ENCODE measurements at places on chromosomes 11 and 22. TPM values are rescaled to one million over a fixed set of nuclear protein-coding genes. Genes with fewer than 3 reads are reported as not detected.
A peak's percentile ranks its signal among the peaks of the same experiment; 100 is the strongest.

DNA sequence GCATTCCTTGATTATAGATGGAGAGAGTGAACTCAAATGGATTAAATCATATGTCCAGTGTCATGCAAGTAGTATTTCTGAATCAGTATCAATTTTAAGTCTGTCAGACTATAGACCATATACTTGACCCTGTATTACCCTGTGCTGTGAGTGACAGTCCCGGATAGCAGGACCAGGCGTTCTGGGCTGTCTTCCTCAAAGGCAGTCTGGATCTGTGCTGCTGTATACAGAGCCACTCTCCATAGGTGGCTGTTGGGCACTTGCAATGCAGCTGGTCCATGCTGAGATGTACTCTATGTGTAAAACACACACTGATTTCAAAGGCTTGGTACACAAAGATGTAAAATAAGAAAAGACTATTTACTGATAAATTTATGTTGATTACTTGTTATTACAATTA is 294.3 kb downstream of the OPCML start:
- no peaks in the 10 kb centered on the region for H3K36me3 ChIP-seq
- DNase-seq, result no peak
- no peaks in the 10 kb centered on the region for H3K27me3 ChIP-seq
- no peak overlapping the region for H3K4me3 ChIP-seq

DNA sequence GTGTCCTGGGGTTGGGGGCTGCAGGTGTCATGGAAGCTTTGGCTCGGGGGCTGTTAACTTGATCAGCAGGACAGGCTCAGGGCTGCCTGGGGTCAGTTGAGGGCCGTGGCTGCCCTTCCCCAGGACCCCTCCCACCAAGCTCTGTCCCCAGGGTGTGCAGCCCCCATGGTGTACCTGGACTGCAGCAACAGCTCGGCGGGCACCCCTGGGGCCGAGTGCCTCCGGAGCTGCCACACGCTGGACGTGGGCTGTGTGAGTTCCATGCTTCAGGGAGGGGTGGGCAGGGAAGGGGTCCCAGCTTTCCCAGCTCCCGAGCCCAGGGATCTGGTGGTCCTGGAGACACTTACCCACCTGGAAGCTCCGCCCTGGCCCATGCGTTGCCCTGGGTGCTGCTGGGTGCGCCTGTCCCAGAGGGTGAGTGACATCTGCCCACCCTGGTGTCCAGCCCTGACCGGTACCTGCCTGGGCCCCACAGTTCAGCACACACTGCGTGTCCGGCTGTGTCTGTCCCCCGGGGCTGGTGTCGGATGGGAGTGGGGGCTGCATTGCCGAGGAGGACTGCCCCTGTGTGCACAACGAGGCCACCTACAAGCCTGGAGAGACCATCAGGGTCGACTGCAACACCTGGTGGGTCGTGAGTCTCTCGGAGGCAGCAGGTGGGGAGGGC is 11.3 kb downstream of the MUC5B start:
- no peaks in the 10 kb centered on the region for H3K4me1 ChIP-seq
- H3K36me3 ChIP-seq, result no peaks in the 10 kb centered on the region
- no peak overlapping the region for H3K4me3 ChIP-seq
- no peaks in the 10 kb centered on the region for H3K27me3 ChIP-seq
- peak; percentile 12 for DNase-seq
- H3K27ac ChIP-seq, result no peak overlapping the region

GRCh38 chr22:20970939-20971657 is 4.0 kb downstream of the AIFM3 start:
- no peak for DNase-seq
- no peak overlapping the region for H3K4me3 ChIP-seq
- H3K4me1 ChIP-seq, result no peaks in the 10 kb centered on the region
- no peaks in the 10 kb centered on the region for H3K27me3 ChIP-seq

DNA sequence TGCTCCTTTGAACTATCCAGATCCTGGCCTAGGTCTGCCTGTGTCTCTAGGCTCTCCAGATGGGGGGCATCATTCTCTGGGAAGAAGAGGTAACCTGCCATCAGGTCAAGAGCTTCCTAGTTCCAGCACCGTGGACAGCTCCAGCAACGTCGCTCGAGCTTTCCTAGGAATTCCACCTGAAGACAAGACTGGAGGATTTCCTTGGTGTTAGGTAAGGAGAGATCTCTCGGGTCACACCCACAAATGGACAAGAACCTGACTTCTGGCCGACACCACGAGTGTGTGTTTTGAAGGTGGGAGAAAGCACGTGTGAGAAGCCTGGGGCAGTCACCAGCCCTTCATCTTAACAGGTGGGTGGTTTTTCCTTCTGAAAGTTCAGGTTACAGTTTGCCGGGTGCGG is 1.2 kb downstream of the PRG3 start:
- no peaks in the 10 kb centered on the region for H3K4me1 ChIP-seq
- H3K27me3 ChIP-seq, result peaks cover 5% of the 10 kb centered on the region
- no peak overlapping the region for H3K4me3 ChIP-seq
- no peak for DNase-seq
- no peak overlapping the region for H3K27ac ChIP-seq
- no peaks in the 10 kb centered on the region for H3K36me3 ChIP-seq

- H3K36me3 ChIP-seq, result no peaks in the 10 kb centered on the region
- H3K27me3 ChIP-seq, result no peaks in the 10 kb centered on the region
- no peaks in the 10 kb centered on the region for H3K4me1 ChIP-seq
Observed at GRCh38 chr11:80726236-80726635, 1285.4 kb upstream of the TENM4 start.

DNA sequence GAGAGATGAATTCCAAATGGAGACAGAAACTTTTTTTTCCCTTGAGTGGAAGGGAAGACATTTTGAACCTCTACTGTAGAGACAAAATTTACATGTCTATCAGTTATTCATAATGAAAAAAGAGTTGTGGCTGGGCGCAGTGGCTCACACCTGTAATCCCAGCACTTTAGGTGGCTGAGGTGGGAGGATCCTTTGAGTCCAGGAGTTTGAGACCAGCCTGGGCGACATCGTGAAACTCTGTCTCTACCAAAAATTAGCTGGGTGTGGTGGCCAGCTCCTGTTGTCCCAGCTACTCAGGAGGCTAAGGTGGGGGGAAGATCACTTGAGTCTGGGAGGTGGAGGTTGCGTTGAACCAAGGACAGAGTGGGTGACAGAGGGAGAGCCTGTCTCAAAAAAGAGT is 4.1 kb downstream of the EED start:
- no peak overlapping the region for H3K4me3 ChIP-seq
- H3K36me3 ChIP-seq, result no peaks in the 10 kb centered on the region
- no peak overlapping the region for H3K27ac ChIP-seq
- DNase-seq, result no peak

DNA sequence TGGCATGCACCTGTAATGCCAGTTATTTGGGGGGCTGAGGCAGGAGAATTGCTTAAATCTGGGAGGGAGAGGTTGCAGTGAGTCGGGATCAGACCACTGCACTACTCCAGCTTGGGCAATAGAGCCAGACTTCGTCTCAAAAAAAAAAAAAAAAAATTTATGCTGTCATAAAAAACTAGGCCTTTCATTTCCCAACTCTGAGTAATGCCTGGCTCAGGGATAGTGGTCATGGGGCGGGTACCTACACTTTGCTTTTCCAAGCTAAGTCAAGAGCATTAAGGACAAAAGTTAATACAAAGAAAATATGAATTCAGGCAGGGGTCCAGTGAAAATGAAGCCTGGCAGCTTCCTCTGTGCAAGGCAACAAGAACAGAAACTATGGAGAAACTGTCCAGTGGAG is 16.3 kb downstream of the CPSF7 start:
- H3K4me1 ChIP-seq, result peaks cover 14% of the 10 kb centered on the region
- H3K27me3 ChIP-seq, result no peaks in the 10 kb centered on the region
- DNase-seq, result no peak
- peaks cover 100% of the 10 kb centered on the region for H3K36me3 ChIP-seq
- H3K4me3 ChIP-seq, result no peak overlapping the region
- no peak overlapping the region for H3K27ac ChIP-seq

DNA sequence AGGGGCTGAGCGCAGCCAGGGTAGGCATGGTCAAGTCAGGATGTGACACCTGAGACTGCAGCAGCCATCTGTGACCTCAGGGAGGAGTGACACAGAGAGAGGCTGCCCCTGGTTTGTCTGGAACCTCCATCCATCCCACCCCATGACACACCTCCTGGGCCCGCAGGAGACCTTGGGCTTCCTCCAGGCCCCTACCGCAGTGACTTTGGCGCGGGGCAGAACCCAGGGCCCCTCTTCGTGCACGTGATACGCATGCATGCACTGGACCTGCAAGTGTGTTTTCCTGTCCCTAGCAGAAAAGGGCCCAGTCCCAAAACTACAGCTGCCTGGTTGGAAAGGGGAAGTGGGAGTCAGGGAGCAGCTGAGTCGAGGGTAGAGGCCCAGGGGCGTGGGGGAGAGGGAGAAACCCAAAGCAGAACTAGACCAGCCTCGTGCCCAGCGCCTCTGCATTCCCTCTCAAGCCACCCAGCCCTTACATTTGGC is 7.9 kb upstream of the CYTH4 start:
- no peaks in the 10 kb centered on the region for H3K4me1 ChIP-seq
- no peak overlapping the region for H3K27ac ChIP-seq
- H3K4me3 ChIP-seq, result no peak overlapping the region

DNA sequence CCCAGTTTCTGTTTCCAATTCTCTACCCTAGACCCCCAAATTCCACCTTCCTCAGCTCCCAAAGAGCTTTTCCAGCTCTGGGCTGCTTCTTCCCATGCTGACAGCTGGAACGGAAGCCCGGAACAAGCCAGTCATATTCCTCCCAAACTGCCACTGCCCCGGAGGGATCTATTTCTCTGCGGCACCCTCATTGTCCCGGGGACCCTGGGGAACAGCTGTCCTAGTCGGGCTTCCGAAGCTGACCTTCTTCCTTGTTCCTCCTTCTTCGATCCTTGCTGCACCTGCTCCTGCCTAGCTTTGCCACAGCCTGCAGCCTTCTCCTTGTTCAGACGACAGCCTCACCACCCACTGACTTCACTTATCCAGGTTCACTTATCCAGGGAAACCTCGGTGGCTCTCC is 105.7 kb downstream of the TSPAN18 start:
- no peaks in the 10 kb centered on the region for H3K4me1 ChIP-seq
- H3K27me3 ChIP-seq, result no peaks in the 10 kb centered on the region
- no peak overlapping the region for H3K27ac ChIP-seq
- H3K4me3 ChIP-seq, result no peak overlapping the region
- no peak for DNase-seq

GRCh38 chr11:107252429-107253161 is 205.0 kb downstream of the CWF19L2 start:
- no peaks in the 10 kb centered on the region for H3K4me1 ChIP-seq
- no peak overlapping the region for H3K27ac ChIP-seq
- no peaks in the 10 kb centered on the region for H3K27me3 ChIP-seq
- DNase-seq, result no peak

GRCh38 chr11:70265341-70265740 is 5.1 kb upstream of the PPFIA1 start:
- H3K27me3 ChIP-seq, result peaks cover 36% of the 10 kb centered on the region
- no peaks in the 10 kb centered on the region for H3K4me1 ChIP-seq
- no peak overlapping the region for H3K27ac ChIP-seq
- DNase-seq, result no peak
- H3K4me3 ChIP-seq, result no peak overlapping the region

GRCh38 chr11:113626736-113627135 is 79.4 kb downstream of the TMPRSS5 start:
- no peak overlapping the region for H3K27ac ChIP-seq
- no peak overlapping the region for H3K4me3 ChIP-seq
- no peaks in the 10 kb centered on the region for H3K27me3 ChIP-seq
- DNase-seq, result no peak
- H3K4me1 ChIP-seq, result no peaks in the 10 kb centered on the region

GRCh38 chr22:35407362-35407761 is 7.4 kb downstream of the MCM5 start:
- no peaks in the 10 kb centered on the region for H3K27me3 ChIP-seq
- no peak overlapping the region for H3K27ac ChIP-seq
- H3K4me1 ChIP-seq, result no peaks in the 10 kb centered on the region
- no peak overlapping the region for H3K4me3 ChIP-seq
- H3K36me3 ChIP-seq, result no peaks in the 10 kb centered on the region

- H3K27ac ChIP-seq, result no peak overlapping the region
- H3K4me3 ChIP-seq, result no peak overlapping the region
- no peak for DNase-seq
- H3K36me3 ChIP-seq, result no peaks in the 10 kb centered on the region
- H3K27me3 ChIP-seq, result no peaks in the 10 kb centered on the region
- no peaks in the 10 kb centered on the region for H3K4me1 ChIP-seq
Observed at GRCh38 chr11:20037396-20038153, 122.7 kb downstream of the DBX1 start.

DNA sequence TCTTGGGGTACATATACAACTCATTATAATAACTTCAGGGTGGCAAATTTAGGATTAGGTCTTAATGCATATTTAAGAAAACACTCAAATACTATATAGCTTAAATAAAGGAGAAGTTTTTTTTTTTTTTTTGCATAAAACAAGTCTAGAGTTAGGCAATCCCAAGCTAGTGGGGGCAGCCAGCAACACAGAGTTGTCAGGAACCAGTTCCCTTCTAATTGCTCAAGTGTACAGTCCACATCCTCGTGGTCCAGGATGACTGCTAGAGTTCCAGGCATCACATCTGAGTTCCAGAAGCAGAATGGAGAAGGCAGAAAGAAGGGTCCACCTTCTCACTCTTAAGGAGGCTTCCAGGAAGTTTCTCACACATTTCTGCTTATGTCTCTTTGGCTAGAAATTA is 261.9 kb upstream of the PLET1 start:
- H3K27me3 ChIP-seq, result no peaks in the 10 kb centered on the region
- no peak overlapping the region for H3K4me3 ChIP-seq
- no peaks in the 10 kb centered on the region for H3K36me3 ChIP-seq
- peaks cover 37% of the 10 kb centered on the region for H3K4me1 ChIP-seq
- no peak overlapping the region for H3K27ac ChIP-seq

- peak; percentile 14 for DNase-seq
- no peaks in the 10 kb centered on the region for H3K4me1 ChIP-seq
- no peaks in the 10 kb centered on the region for H3K36me3 ChIP-seq
- H3K4me3 ChIP-seq, result no peak overlapping the region
- H3K27ac ChIP-seq, result no peak overlapping the region
- H3K27me3 ChIP-seq, result peaks cover 6% of the 10 kb centered on the region
Observed at GRCh38 chr11:1230121-1230455, 7.2 kb downstream of the MUC5B start.

- H3K4me1 ChIP-seq, result no peaks in the 10 kb centered on the region
- H3K4me3 ChIP-seq, result no peak overlapping the region
- no peak for DNase-seq
- peaks cover 2% of the 10 kb centered on the region for H3K36me3 ChIP-seq
- H3K27ac ChIP-seq, result no peak overlapping the region
Observed at GRCh38 chr11:57547854-57548377, 10.5 kb downstream of the SMTNL1 start.

GRCh38 chr11:119567688-119568582 is 145.0 kb upstream of the THY1 start:
- no peaks in the 10 kb centered on the region for H3K27me3 ChIP-seq
- no peak overlapping the region for H3K4me3 ChIP-seq
- peaks cover 5% of the 10 kb centered on the region for H3K4me1 ChIP-seq

GRCh38 chr11:13242564-13242963 is 35.0 kb upstream of the BMAL1 start:
- H3K36me3 ChIP-seq, result no peaks in the 10 kb centered on the region
- H3K4me3 ChIP-seq, result no peak overlapping the region
- DNase-seq, result no peak
- no peak overlapping the region for H3K27ac ChIP-seq
- H3K27me3 ChIP-seq, result no peaks in the 10 kb centered on the region

Gene P2RX3
- polyA plus RNA-seq, result 0.21 TPM

Gene NXF1
- 49.7 TPM for polyA plus RNA-seq

Gene TRIM29
- polyA plus RNA-seq, result 0.09 TPM

Gene YPEL4
- polyA plus RNA-seq, result 0.11 TPM

Gene MOGAT2
- 0.19 TPM for polyA plus RNA-seq

Gene LTO1
- 9.2 TPM for polyA plus RNA-seq

Gene FAR1
- polyA plus RNA-seq, result 17.2 TPM

Gene OR4D6
- not detected for polyA plus RNA-seq
